ENCODE measurements at places on chromosomes 2 and 18. TPM values are rescaled to one million over a fixed set of nuclear protein-coding genes. Genes with fewer than 3 reads are reported as not detected.

Gene B3GNT2
- 43.9 TPM for total RNA-seq

Gene MATN3
- total RNA-seq, result not detected

GRCh38 chr2:135985826-135986393, 484 bp upstream of the DARS1 start:
- peak; percentile 43 for DNase-seq

- no peak for DNase-seq
These were observed 372.7 kb downstream of the FBXO15 start for GRCh38 chr18:73774811-73775509.

DNA sequence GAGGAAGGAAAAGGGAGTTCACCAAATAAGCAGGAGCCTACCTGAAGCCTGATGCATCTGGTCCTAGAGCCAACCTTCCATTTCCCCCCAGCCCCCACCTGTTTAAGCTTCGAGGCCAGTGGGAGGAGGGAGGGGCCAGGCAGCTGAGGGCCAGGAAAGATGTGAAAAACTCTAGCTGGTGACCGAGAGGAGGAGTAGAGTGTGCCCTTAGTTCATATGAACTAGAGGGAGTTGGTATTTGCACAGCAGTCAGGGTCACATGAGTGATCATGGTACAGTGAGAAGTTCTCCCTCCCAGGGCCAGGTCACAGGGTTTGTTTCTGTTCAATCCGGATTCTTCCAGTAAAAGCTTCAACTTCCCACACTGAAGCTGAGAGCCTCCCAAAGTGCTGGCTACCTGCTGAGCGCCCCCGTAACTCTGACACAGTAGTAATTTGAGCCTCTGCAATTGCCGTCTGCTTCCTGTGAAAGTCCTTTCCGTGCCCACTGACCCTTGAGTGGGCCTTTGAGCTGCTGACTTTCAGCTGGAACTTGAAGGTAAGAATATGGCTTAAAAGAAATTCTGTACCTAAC, at the start of gene SULT1C2:
SULT1C2 (plus strand) TSS at position 362 of the 573 bp plus-strand sequence. CDS start 4,773 bp downstream, outside the sequence.
- no peak for DNase-seq

- no peak for DNase-seq
These were observed 648.9 kb downstream of the TDRD15 start for GRCh38 chr2:21772624-21773023.

DNA sequence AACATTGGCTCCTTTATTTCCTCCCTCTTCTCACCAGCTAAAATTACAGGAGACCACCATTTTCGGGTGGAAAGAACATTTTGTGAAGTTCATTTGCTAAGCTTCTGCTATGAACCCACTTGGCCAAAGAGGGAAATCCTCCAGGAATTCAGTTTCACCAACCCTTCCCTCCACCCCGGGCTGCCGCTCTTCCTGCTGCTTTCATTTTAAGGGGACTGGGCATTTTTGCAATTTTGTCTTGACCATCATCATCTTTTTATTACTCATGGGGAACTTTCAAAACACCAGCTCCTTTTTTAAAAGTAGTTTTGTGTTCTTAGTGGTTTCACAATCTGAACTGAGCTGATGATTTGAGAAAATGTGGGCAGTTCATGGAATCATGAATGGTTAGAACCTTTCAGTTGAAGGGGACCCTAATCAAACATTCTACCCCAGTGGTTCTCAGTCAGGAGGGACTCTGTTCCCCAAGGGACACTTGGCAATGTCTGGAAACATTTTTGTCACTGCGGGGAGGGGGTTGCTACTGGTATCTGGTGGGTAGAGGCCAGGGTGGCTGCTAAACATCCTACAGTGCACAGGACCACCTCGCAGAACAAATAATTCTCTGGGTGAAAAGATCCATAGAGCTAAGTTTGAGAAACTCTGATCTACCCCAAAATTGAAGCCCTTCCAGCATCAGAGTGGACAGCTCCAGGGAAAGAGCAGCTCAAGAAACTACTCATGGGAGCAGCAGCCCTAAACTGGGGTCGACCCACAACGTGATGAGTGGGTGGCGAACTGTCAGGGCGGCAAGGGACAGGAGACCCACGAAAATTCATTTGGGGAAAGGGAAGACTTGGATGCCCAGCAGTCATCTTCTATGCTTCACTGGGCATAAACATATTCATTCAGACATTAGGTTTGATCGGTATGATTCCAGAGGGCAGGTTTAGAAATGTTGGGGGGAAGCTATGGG, 92.9 kb downstream of the ACKR3 start:
- DNase-seq, result no peak

DNA sequence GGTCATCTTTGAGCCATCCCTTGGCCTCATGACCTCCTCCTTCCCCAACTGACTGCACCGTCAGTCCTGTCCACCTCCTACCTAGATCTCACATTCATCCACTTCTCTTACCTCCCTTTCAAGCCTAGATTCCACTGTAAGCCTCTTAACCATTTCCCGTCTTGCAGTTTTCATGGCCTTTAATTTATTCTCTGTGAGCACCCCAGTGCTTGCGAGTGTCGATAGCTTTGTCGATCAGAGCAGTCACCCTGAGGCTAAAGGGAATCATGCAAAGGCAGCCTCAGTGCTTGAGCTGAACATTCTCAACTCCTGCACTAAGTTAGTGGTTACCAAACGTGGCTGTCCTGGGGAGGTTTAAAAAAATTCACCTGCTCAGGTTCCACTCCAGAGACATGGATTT, 14.7 kb downstream of the ARHGAP25 start:
- no peak for DNase-seq

Gene CD28
- total RNA-seq, result 174 TPM

GRCh38 chr2:186716899-186717298, 23.0 kb downstream of the FAM171B start:
- DNase-seq, result no peak

Gene MARCHF4
- not detected for total RNA-seq

All from T-helper 17 cell (primary cell).